Activated naive CD8-positive, alpha-beta T cell treated with anti-CD3 and anti-CD28 coated beads for 36 hours (primary cell): ENCODE measurements at places on chromosomes 5 and 9.
A peak's percentile ranks its signal among the peaks of the same experiment; 100 is the strongest.

DNA sequence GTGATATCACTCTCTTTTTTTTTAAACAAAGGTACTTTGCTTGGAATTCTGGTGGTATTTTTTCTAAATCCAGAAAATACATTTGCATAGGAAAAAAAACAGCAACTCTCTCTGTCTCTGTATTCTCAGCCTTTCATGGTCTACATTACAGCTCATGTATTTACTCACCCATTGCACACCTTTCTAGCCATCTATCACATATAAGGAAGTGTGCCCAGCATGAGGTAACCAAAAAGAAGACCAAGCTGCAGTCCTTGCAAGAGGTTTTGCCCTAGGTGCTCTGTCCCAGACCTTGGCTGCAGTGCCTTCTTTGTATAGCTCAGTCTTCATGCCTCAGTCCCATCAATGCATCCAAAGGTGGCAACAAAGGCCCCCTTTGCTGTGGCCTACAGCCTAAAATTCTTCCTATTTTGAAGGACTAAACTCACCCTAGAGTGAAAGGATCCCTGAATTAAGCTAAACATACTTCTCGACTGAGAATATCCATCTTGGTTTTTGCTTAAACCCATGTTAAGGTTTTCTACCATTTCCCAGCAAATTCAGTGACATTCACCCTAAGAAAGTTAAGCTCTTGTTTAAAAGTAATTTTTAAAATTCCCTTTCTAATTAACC lies 446.4 kb downstream of the KIF4B start:
- DNase-seq, result no peak

- no peak for DNase-seq
Observed at GRCh38 chr5:175572886-175573285, 85.0 kb upstream of the HRH2 start.

DNA sequence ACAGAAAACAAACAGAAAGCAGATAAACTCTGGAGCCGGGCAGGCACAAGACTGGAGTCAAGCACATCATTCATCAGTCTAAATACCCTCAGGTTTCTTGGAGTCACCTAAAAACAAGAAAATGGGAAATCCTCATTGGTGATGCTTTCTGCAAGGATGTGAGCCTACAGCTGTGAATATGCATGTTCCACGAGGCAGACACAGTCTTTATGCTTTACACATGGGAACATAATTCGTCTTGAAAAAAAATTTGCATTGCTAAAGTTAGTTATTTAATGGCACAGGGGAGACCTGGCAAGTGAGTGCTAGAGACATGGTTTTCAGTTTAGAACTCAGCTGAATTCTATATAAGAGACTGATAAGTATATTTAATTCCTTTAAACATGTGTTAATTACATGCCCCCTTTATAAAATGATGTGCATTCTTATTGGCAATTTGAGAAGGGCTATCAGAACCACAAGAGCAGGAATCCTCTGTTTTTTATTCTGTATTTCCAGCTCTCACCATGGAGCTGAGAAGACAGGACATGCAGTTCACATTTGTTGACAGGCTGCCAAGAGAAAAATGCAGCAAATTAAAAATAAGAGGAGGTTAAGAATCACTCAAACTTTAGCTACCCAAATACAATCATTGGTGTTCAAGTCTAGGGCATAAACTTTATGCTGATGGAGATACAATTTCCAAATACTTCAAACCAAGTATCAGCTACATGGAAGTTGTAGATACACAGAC lies 438.0 kb upstream of the MPDZ start:
- no peak for DNase-seq

DNA sequence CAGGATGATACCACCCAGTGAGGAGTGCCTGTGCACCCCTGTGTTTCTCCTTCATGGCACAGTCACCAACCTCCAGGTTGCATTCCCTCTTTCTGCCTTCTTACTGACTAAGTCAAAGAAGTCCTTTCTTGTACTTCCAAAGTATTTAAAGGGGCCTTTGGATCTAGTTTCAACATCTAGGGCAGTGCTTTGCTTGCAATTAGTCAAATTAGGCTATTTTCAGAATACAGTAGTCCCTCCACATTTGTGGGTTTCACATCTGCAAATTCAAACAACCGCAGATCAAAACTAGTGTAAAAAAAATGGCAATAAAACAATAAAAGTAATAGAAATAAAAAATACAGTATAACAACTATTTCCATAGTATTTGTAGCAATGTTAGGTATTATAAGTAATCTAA lies 333.9 kb upstream of the SEMA6A start:
- DNase-seq, result no peak

DNA sequence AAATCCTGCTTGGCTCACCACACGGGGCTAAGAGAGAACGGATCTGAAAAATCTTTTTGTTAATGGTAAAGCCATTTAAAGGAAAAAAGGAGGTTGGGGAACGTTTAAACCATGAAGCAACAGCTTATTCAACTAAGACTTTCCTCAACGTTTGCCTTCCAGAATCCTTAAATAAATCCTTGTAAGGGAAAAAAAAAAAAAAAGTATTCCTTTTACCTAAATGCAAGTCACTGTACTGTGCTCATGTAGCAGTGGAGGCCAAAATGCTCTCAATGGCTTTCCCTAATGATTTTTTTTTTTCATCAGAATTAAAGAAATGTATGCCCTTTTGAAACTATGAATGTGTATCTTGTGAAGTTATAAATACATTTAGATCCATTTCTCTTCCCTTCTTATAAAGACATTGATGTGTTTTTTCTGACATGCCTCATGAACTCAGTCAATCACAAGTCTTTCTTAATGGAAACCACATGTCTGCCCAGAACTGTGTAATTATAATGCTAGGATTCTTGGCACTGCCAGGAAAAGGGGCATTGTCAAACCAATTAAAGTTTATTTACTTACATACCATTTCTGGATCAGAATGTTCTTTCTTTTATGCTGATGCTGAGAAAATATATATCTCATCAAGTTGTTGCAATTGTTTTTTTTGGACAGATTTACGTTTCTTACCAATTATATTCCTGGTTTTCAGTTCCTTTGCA lies 107.5 kb downstream of the EBF1 start:
- DNase-seq, result no peak

GRCh38 chr9:4308482-4308881 lies 8.6 kb upstream of the GLIS3 start:
- no peak for DNase-seq

DNA sequence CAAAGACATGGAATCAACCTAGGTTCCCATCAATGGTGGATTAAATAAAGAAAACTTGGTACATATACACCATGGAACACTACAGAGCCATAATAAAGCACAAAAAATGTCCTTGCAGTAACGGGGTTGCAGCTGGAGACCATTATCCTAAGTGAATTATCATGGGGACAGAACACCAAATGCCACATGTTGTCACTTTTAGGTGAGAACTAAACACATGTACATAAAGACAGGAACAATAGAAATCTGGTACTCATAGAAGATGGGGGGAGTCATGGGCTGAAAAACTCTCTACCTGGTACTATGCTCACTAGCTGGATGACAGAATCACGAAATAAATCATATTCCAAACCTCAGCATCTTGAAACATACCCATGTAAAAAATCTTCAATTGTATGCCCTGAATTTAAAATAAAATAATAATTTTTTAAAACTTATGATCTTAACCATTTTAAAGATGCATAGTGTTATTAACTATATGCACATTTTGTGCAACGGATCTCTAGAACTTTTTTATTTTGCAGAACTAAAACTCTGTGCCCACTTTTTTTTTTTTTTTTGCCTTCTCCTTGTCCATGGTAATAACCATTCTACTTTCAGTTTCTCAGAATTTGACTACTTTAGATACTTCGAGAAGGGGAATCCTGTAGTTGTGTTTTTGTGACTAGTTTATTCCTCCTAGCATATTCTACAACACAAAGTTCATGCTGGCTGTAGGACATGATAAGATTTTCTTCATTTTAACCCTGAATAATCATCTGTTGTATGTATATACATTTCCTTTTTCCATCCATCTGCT lies 1081.6 kb upstream of the ACO1 start:
- DNase-seq, result no peak

DNA sequence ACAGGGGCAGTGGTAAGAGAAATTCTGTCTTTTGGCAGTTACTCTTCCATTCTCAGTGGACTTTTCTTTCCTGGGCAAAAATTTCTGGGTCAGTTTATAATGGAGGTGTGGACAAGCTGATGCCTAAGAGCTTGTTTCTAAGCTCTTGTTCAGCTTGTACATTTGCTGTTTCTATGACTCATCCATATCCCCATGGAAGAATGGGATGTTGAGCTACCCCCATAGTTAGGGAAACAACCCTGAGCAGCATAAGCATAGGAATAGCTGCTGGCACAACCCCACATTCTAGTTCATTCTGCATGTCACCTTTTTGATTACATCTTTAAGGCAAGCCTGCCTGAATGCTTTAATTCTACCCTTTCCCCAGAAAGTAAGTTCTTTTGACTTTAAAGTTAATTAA lies 173.3 kb downstream of the PSAT1 start:
- no peak for DNase-seq

DNA sequence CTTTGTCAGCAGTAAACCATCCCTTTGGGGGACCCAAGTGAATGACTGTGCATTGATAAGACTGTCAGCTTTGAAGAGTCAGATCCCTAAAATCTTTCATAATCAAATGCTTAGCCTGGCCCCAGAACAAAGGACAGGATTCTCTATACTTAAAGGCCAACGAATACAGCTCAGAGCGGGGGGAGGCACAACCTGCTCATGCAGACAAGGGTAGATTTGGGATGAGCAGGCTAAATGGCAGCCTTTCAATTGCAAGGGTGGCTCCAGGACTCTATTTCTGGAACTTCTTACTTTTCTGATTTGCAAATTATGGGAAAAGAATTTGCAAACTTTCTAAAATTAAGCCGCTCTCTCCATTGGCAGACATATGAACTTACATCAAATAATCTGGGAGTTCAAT lies 66.4 kb downstream of the ELL2 start:
- no peak for DNase-seq

GRCh38 chr9:114694146-114694545 lies 12.2 kb upstream of the TEX48 start:
- DNase-seq, result no peak

DNA sequence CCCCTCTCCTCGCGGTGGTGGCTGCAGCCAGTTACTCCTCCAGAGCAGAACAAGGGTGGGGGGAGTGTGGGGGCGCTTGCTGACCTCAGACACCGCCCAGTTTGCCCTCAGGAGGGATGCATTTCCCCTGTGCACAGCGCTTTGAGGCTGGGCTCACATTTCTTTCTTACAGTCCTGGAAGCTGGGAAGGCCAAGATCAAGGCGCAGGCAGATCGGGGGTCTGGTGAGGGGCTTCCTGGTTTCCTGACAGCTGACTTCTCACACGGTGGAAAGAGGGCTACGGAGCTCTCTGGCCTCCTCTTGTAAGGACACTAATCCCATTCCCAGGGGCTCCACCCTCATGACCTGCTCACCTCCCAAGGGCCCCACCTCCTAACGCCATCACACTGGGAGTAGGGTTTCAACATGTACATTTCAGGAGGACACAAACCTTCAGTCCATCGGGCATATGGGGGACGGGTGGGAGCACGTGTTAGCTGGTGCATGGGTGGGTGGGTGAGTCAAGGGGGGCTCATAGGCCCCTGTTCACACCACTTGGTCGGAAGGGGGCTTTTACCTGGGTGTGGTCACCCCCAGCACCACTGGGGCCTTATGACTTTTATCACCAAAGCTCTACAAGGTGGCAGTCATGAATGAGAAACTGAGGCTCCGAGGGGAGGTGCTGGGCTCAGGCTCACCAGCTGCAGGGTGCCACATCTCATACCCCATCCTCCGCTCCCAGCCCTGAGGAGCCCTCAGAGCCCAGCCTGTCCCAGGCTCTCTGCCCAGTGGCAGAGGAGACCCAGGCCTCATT lies 7.7 kb upstream of the SCGB3A1 start:
- no peak for DNase-seq

DNA sequence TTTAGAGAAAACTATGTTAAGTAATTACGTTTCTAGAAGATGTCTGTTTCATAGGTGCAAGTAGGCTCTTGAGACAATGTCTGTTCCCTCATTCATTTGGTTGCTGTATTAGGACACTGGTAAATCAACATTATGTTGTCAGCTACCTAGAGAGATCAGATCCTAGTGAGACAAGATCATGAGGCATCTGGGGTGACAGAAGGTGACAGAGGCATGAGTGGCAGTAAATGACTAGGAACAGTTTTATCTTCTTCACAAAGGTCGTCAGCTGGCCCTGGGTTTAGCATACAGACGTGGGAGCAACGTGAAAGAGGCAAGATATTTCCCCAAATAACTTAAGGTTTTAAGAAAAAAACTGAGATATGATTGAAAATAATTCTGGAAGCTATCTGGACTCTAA lies 1926.3 kb upstream of the WWC1 start:
- DNase-seq, result no peak

DNA sequence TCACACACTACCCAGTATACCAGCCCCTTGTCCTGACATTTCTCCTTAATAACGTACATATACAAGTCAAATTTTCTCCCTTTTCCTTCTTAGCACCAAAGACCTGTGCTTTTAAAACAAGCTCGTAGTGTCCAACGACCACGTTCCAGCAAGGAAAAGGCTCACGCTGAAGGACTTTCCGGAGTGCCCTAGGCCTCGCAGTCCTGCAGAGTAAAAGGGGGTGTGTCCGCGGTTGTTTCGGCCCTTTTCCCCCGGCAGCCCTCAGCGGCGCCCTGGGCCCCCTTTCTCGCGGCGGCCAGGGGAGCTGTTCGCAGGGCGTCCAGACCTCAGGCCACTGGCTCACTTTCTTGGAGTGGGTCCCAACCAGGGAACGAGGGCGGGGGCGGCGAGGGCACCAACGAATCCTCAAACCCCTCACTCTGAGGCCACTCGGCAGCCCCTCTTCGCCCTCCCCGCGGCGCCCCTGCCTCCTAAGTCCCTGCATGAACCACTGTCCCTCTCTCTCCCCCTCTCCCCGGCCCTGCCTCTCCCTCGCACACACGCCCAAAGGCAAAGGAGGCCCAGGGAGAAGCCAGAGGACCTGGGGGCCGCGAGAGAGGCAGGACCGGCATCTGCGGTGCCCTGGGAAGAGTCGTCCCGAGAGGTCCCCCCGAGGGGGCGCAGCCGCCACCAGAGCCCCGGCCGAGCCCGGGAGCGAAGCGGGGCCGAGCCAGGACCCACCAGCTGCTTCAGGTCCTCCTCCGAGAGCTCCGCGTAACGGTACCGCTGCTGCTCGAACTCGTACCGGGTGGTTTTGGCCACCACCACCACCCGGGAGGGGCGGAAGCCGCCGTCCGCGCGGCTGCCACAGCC lies 720 bp downstream of the NADK2 start:
- peak; percentile 46 for DNase-seq

- no peak for DNase-seq
Observed at GRCh38 chr5:115941051-115941675, 21.1 kb upstream of the LVRN start.

- DNase-seq, result no peak
Observed at GRCh38 chr9:92649007-92649406, 20.9 kb downstream of the IPPK start.

- no peak for DNase-seq
Observed at GRCh38 chr5:139796061-139796806, 626 bp downstream of the PSD2 start.
